ENCODE measurements at places on chromosomes 1 and 21.
A peak's percentile ranks its signal among the peaks of the same experiment; 100 is the strongest.

GRCh38 chr1:200488375-200489165, 78.7 kb upstream of the ZNF281 start:
- DNase-seq = peak; percentile 71

- no peak for DNase-seq
These were observed 358.8 kb downstream of the DPYD start for GRCh38 chr1:97562081-97562480.

DNA sequence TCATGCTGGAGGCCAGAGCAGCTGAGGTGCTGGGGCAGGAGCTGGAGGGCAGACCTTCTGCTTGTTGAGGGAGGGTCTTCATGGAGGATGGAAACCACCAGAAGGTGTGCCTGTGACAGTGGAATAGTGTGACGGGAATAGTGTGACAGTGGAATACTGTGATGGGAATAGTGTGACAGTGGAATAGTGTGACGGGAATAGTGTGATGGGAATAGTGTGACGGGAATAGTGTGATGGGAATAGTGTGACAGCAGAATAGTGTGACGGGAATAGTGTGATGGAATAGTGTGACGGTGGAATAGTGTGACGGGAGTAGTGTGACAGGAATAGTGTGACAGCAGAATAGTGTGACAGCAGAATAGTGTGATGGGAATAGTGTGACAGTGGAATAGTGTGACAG, 325.1 kb downstream of the HHAT start:
- no peak for DNase-seq

DNA sequence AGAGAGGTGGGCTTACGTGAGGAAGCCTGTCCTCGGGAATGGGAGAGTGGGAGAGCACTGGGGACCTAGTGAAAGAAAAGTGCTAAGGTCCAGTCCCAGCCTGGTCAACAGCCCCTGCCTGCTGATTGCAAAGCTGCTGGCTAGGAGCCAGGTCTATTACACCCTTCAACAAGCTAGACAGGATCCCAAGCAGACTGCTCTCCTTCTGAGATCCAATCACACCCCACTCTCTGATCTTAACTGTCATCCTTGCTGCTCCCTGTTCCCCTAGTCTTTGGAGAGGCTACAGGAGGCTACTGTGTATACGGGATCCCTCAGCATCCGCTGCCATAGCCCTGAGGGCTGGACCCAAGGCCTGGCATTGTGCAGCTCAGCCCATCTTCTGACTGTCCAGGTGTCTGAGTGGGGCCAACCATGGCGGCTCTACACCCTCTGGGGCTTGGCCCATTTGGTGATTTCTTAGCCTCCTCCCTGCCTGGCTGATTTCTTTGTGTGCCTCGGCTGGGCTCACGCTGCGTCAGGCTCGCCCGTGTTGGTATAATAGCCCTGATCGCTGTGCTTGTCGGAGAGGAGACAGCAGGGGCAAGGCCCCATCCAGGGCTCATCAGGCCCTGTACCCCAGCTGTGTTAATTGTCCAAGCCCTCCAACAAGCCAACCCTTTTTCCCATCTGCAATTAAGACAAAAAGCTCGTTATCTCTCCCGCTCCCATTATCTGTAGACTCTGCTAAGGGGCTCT, 43.9 kb downstream of the NAV1 start:
- no peak for DNase-seq

DNA sequence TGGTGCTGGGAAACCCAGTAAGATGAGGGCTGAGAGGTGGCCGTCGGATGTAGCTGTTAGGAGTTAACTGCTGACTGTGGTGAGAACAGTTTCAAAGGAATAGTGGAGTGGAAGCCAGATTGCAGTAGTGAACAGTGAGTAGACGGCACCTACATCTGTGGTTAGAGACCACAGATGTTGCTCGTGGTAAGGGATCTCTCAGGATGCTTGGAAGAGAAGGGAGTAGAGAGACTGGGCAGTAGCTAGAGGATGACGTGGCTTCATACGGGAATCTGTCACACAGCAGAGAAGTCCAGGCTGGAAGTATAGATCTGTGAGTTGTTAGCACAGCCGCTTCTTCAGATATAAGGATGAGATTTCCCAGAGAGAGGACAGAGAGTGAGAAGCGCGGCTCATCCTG, 7.8 kb upstream of the ARTN start:
- no peak for DNase-seq

- DNase-seq = no peak
These were observed 80.6 kb downstream of the ELAVL4 start for GRCh38 chr1:50189369-50189768.

DNA sequence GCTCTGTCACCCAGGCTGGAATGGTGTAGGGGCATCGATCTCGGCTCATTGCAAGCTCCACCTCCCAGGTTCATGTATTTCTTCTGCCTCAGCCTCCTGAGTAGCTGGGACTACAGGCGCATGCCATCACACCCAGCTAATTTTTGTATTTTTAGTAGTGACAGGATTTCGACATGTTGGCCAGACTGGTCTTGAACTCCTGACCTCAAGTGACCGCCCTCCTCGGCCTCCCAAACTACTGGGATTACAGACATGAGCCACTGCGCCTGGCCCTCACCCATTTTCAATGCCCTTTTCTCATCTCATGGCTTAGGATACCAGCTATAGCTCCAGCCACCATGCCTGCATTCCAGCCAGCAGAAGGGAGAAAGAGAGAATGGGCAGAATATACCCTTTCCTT, 12.9 kb upstream of the SOX13 start:
- no peak for DNase-seq

GRCh38 chr1:243924588-243925349, 74.7 kb upstream of the AKT3 start:
- DNase-seq = no peak

- DNase-seq = no peak
These were observed 12.5 kb downstream of the QSOX1 start for GRCh38 chr1:180167021-180167701.

GRCh38 chr1:156445789-156446263, 54.7 kb downstream of the MEF2D start:
- DNase-seq = peak; percentile 97

- no peak for DNase-seq
These were observed 18.4 kb downstream of the COL18A1 start for GRCh38 chr21:45423201-45423955.

DNA sequence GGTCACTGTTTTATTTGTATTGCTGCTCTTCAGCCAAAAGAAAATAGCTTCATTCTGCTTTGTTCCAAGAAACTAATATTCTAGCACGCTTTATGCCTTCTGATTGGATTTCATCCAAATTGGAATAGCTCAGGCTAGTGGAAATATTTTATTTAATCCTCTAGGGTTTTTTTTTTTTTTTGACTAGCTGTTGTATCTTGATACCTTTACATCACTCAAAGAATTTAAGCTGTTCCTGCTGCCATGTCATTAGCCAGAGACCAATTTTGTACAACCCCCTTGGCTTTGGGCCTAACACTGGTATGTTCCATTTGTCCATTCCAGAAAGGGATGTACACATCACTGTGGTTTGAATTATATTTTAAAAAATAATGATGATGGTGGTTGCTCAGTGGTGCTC, 103.0 kb downstream of the DISC1 start:
- no peak for DNase-seq

DNA sequence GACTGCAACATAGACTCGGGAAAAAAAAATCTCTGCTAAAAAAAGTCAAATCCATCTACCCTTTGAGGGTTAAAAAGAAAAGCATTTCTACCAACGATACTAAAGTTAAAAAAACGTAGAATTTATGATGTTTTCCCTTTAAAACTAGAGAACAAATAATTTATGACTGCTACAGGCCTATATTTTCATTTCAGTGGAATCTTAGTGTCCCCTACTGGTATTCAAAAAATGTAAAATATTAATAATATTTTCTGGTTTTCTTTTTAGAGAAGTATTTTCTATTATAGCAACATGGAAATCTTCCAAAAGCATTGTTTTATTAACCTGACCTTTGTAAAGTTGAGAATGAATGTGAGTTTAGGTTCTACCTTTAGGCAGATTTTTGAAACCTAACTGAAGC, 1582.2 kb downstream of the MRPL39 start:
- DNase-seq = no peak

- DNase-seq = no peak
These were observed 108.4 kb upstream of the DMRTA2 start for GRCh38 chr1:50531601-50532000.

- DNase-seq = no peak
These were observed 47.7 kb downstream of the NMNAT2 start for GRCh38 chr1:183370399-183371058.

GRCh38 chr1:183180218-183180617, 5.8 kb upstream of the LAMC2 start:
- peak; percentile 97 for DNase-seq

DNA sequence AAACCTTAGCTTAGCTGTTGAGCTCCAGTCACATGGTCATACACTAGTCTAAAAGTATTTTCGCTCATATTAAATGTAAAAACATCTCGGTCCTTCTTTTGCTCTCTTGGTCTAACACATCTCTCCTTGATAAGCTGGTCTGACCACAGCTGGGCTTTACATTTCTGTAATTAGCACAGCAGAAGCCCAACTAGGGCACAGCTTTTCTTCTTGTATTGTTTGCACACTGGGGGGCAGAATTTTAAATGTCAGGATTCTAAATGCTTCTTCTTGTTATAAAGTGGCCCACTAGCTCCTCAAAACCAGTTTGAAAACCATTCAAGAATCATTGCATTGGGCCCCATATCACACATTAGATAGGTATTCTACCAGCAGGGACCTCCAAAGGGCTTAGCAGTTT, 289.1 kb upstream of the PKN2 start:
- no peak for DNase-seq
